ENCODE measurements at places on chromosomes 2 and 18.

GRCh38 chr2:179274749-179275148 is 10.1 kb upstream of the SESTD1 start:
- DNase-seq, result no peak

GRCh38 chr2:127694986-127695385 is 6.3 kb upstream of the SFT2D3 start:
- no peak for DNase-seq

- DNase-seq, result no peak
These were observed 279.5 kb upstream of the PKDCC start for GRCh38 chr2:41768310-41768709.

DNA sequence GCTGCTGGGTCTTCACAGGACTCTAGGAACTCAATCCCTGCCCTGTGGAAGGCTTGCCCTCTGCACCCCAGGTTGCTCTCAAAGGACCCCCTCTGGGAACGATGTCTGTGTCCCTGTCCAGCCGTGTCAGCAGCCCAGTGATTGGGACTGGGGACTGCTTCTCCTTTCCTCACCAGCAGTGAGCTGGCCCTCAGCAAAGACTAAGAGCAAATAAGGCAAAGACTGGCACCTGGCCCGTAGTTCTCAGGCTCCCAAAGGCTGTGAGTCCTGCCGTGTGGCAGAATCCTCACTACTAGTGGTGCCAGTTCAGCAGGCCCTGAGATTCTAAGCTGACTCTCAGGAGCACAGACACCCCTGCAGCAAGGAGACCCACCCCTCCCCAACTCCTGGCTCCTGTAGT is 47.8 kb downstream of the TMEM163 start:
- no peak for DNase-seq

DNA sequence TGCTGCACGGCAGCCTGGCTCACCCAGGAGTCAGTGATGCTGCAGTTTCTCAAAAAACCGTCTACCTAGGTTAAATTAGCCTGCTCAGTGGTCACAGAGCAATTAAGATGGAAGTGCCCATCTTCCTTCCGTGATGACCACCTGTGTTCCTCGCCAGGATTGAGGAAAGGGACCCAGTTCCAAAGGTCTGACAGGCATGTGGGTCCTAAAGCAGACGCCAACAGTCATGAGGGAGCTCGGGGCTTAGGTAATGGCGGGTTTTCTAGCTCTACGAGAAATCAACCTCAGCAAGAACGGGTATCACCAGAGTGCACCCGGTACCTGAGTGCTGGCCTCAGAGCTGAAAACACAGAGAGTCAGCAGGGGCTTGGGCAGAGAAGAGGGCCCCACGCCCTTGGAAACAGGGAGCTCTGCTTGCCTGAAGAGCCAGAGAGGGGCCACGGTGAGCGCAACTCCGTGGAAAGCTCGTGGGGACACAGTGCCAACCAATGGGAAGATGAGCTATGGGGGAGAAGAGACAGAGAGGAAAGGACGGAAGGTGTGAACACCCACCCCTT is 34.3 kb upstream of the DNMT3A start:
- DNase-seq, result no peak

DNA sequence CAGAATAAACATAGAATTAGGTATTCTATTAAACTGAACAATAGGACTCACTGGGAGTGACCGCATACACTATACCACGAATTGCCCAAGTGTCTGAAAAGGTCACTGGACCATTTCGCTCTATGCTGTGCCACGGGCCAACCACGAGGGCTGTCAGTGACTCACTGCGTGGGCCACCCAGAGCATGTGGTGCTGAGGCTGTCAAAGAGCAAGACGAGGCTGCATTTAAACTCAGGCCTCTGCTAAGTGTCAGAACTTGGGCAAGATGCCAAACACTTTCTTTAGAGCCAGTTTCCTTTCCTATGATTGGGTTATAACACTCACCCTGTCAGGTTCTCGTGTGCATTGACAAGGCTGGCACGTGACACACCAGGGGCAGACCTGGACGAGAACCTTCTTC is 97.5 kb downstream of the SH3YL1 start:
- DNase-seq, result no peak

DNA sequence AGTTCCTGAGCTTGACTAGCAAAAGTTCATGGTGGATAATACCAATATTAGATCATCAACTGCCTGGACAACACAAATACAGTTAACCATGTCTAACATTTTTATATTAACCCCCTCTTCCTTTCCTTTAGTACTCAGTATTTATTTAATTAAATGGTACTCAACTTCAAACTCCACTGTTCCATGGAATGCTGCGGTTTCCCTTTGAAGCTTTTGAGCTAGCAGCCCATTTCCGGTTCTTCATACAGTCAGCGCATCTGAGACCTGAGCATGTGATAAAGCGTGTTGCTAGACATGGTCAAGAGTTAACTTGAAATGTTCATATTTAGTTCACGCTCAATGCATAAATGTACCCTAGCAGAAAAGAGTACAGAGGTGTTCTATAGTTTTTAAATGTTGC is 278.4 kb downstream of the ALPK2 start:
- DNase-seq, result no peak

DNA sequence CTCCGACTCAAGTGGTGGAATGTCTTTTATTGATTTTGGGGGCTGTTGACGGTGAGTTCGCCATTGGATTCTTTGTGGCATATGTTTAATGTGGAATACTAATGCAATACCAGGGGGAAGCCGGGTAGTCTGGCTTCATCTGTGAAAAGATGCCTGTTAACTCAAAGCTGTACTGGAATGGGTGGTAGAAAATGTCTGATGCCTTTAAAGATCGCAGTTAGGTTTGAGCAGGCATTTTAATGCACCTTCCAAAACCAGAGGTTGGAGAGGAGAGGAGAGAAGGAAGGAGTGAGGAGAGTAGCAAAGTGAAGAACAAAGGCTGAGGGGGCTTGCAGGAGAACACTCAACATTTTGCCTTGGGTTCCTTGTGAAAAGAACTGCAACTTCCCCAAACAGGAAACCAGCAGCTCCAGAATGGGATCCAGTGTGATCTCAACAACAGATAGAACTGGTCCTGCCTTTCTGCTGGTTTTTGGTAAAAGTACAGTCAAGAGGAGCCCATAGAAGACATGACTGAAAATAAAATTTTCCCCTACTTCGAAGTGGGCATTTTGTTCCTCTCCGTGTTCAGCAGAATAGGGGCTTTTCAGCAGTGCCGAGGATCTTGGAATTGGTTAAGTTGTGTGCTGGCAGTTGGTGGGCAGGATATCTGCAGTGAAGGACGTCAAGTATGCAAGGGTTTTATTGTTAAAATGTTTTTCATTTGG is 1.5 kb downstream of the ZNF532 start:
- no peak for DNase-seq

DNA sequence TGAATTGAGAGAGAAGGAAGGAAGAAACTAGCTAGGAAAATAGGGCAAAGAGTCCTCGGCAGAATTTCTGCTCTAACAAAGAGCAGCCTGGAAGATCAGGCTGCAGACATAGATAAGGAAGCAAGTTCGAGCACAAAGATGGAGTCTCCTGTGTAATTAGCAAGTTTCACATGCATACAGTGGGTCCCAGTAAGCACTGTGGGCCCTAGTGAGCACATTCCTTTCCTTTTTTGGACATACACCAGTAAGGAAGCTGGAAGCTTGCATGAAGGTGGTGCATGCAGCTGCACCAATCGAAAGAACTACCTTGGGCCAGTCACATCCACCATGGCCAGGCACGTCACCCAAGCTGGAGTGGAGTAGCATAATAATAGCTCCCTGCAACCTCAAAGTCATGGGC is 109.7 kb downstream of the NOL4 start:
- no peak for DNase-seq

Measured in activated CD8-positive, alpha-beta memory T cell treated with anti-CD3 and anti-CD28 coated beads for 48 hours (primary cell).